Stimulated activated CD8-positive, alpha-beta memory T cell treated with anti-CD3 and anti-CD28 coated beads, Interleukin-7, amount 100 ng/mL, for 48 hours (primary cell): ENCODE measurements at places on chromosomes 6 and 20.

GRCh38 chr20:24381886-24382285 is 87.5 kb upstream of the SYNDIG1 start:
- DNase-seq, result no peak

DNA sequence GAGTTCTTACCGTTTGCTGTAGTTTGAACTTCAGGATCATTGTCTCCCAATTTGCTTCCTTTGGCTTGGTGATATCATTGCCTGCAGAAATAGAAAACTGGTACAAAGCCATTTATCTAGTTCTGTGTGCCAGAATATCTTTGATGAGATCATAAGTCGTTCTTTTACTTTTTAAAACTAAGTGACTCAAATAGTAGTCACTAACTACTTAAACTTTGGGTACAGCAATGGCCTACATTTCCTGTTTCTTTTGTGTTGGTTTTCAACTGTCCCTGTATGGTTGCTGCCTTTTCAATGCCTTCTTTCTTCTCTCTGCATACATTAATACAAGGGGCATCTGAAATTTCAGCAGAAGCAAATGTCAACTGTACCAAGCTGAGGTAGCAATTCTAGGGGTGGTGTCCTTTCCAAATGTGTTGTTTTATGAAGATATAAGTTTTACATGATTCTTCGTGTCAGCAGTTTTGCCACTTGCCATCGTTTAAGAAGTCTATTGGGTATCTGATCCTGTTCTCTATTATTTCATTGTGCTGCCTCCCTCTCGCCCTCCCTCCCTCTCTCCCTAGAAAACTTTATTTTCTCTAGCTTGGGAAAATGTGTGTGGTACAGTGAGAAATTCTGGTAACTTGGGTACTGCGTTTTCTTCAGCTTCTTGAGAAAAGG is 238.5 kb downstream of the FARS2 start:
- DNase-seq, result no peak

- DNase-seq, result no peak
Measured at GRCh38 chr6:43215066-43215465, 14.2 kb downstream of the DNPH1 start.

DNA sequence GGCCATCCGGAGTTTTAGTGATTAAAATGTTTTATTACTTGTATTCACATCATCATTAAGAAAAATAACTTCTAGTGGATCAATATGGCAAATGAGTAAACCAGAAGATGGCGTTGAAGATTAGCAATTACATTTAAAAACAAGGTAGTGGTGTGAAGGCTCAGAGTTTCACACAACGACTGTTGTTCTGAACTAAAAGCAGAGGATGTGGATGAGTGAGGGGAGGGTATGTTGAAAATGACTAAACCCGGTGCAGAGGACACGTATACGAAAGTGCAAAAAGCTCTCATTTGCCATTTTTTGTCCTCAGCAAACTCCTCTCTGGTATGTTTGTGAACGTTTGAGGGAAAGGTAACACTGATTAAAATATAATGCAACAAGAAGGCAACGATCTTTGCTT is 1.9 kb upstream of the IRF4 start:
- no peak for DNase-seq

- no peak for DNase-seq
Measured at GRCh38 chr6:109021870-109022269, 72.8 kb downstream of the SESN1 start.

DNA sequence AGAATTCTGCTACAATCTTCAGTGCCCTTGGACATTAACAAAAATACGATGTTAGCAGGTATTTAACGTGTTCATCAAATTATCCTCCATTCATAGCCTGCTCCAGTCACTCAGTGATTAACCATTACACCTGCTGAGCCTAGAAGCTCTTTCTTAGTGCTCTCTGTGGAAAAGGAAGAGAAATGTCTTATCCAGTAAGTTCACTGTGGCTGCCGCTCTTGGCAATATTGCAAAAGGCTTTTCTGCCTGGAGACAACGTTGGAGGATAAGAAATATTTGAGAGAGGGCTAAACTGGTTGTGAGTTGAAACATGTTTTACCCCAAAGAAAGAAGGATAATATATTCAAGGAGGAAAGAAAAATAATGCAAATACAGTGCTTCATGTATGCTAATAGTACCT is 217.4 kb upstream of the HSF2 start:
- DNase-seq, result no peak

DNA sequence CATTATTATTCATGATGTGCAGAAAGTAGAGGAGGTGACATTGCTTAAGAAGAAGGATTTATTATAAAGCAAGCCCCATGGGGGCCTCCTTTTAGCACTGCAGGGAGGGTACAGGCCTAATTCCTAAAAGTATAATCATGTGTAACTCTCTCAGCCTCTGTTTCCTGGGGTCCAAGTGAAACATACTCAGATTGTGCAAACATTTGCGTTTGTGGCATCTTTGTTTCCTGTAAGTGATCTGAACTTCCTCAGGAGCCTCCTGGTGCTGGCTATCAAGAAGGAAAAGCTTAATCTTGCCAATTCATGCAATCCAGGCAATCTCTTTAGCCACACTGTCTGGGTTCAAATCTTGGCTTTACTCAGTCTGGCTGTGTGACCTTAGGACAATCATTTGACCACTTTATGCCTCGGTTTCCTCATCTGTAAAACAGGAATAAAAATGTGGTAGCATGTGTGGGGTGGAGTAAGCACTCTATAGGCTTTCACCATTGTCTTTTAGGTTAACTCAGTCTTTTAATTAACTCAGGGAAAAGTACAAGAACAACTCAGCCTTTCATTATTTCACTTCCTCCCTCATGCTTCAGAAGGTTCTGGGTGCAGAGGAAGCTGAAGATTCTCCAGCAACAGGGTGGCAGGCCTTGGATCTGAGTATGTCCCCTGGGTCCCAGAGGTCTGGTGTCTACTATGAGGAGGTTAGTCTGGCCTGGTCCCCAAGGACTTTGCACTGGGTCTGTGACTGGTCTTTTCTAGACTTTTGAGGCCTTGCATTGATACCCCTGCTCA is 831 bp upstream of the SIRPB2 start:
- no peak for DNase-seq

- DNase-seq, result no peak
Measured at GRCh38 chr20:18719426-18719825, 94.2 kb upstream of the SCP2D1 start.

DNA sequence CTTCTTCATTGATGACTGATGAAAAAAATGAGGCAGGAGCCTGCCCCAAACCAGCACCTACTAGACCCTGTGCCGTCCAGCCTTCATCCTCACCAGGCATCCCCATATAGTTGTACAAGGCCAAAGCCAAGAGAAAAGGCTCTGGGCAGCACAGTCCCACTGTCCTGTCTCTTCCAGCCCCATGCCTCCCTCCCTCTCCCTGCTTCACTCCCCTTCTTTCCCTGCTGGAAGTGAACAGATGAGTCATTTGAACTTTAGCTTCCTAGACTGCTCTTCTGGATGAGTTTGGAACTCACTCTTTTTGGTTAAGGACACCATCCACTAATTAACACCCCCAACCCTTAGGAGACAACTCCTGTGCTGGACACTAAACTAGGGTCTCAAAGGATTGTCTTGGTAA is 235.2 kb downstream of the LRFN2 start:
- DNase-seq, result no peak

- DNase-seq, result no peak
Measured at GRCh38 chr6:156658186-156658965, 118.8 kb upstream of the ARID1B start.

DNA sequence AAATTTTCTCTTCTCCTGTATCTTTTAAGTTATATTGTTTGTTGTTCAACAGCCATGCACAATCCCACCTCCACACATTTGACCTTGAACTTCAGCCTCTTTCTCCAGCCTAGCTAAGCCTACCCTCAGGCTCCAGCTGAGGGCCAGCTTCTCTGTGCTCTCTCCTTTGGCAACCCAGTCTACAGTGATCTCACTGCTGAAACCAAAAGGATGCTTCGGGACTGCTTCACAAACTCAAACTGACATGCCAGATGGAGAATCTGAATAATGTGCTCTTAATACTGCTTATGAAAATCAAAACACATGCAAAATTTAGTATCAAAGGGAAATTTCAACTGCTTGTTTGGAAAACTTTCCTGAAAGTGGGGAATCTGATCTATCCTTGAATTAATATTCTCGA is 16.1 kb upstream of the RIN2 start:
- no peak for DNase-seq
